ENCODE measurements at places on chromosomes 1 and 21. TPM values are rescaled to one million over a fixed set of nuclear protein-coding genes. Genes with fewer than 3 reads are reported as not detected.

The TMEM82 gene
- total RNA-seq: not detected

The TSACC gene
- not detected for total RNA-seq

The BECN2 gene
- total RNA-seq: not detected

The PTPRC gene
- 127 TPM for total RNA-seq

The SMIM1 gene
- 4.3 TPM for total RNA-seq
